Astrocyte of the cerebellum (primary cell): ENCODE measurements at places on chromosomes 3 and 15.

- DNase-seq = no peak
Measured at GRCh38 chr3:195061756-195062655, 209.0 kb downstream of the XXYLT1 start.

DNA sequence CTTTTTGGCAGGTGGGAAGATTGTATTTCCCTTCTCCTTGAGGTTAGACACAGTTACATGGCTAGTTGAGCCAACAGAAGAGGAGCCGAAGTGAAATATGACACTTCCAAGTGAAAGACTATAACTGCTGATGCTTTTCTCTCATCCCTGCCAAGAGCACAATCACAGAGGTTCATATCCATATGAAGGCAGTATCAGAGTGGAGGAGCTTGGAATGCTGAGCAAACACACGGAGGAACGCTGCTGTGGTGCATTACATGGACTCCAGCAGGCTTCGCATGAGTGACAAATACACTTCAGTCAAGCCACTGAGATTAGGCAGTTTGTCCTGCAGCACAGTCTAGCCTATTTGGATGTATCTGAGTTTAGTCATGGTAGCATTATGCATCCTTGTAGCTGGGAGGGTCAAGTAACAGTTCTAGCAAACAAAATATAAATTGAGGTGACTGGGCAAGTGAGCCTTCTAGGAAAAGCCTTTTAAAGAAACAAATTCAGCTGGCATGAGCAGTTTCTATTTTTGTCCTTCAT is 5.4 kb downstream of the IQCF6 start:
- DNase-seq = no peak

DNA sequence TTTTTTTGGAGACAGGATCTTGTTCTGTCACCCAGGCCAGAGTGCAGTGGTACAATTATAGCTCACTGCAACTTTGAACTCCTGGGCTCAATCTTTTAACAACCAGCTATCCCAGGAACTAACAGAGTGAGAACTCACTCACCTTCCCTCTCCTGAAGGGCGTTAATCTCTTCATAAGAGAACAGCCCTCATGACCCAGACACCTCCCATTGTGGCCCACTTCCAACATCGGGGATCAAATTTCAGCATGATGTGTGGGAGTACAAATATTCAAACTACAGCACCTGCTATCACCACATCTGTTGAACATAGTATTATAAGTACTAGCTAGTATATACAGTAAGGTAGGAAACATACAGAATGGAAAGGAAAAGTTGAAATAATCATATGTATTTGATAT is 132.5 kb downstream of the DOCK3 start:
- no peak for DNase-seq

DNA sequence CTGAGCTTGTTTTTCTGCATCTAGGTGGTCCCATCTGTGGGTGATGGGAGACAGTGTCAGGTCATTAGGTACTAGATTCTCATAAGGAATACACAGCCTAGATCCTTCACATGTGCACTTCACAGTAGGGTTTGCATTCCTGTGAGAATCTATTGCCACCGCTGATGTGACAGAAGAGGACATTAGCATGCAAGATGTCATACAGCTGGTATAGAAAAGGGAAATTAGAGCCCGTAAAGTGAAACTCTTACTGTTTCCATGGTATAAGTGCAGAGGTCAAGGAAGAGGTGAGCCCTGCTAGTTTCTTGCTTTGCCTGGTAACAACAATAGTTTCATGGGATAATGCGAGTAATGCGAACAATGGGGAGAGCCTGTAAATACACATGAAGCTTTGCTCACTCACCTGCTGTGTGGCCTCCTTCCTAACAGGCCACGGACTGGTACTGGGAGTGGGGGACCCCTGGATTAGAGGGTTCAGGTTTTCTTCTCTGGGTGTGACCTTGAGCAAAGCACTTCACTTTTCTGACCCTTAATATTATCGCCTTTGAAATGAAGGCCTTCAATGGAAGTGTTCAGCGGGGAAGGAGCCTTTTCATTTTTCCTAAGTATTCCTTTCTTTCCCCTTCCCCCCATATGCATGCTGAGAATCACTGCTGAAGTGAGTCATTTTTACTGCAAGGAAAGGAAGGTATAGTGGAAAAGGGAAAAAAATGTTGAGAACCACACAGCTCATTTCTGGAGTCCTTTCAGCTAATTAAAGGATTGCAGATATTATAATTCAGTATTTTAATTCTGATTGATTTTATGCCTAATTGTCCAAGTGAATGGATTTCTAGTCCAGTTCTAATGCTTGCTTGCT is 286.4 kb downstream of the UBE2E2 start:
- DNase-seq = no peak

DNA sequence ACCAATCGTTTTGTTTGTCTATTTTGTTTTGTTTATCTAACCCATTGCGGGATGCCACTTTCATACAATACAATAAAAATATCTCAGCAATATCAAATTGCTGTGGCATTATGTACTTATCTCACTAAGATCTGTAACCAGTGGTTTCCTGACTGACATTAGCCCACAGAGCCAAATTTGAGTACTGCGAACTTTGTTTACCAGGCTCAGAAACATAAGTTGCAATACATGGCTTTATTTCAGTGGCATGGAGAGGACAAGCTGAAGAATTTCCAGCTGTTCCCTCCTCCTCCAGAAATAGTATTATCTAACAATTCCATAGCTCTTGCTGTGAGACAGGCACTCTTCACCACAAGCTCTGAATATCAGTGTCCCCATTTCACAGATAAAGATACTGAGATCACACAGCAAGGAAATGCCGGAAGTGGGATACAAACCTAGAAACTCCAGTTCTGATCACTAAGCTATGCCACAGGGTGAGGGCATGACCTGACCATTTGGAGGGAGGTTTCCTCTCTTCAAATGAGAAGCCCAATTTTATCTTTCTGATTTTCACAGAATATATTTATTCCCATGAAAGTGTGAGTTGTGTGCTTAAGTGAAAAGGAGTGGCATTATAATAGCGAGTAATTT is 469.9 kb upstream of the CBLB start:
- no peak for DNase-seq

DNA sequence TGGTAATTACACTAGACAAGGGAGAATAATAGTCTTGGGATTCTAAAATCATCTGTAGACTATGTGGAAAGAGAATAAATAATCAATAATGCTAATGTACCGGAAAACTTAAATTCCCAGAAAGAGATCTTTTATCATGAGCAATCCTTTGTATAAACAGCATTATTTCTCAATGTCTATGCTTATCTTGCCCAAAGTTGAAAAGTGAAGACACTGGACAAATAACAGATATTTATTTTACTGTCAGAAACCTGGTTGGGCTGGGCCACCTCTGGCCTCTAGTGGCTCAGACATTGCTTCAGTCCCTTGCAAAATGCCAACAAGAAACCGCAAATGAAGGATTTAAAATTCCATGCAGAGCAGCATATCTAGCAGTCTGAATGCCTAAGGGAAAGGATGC is 409.9 kb downstream of the FHIT start:
- DNase-seq = peak; percentile 8

DNA sequence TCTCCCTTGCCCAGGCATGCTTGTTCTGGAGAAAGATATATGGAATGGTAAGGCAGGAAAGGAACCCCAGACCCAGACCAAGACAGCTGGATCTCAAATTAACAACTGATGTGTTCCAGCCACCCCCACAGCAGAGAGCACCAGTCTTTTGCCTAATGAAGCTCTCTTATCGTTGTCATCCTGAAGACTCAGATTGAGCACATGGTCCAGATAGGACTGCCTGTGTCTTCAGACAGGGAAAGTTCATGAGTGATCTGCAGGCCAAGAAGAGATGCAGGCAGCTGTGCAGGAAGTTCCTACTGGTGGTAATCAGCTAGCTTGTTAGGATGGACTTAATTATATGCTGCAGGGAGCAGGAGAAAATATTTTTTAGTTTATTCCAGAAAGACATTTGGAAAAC is 53.3 kb downstream of the PPP2R3A start:
- no peak for DNase-seq

DNA sequence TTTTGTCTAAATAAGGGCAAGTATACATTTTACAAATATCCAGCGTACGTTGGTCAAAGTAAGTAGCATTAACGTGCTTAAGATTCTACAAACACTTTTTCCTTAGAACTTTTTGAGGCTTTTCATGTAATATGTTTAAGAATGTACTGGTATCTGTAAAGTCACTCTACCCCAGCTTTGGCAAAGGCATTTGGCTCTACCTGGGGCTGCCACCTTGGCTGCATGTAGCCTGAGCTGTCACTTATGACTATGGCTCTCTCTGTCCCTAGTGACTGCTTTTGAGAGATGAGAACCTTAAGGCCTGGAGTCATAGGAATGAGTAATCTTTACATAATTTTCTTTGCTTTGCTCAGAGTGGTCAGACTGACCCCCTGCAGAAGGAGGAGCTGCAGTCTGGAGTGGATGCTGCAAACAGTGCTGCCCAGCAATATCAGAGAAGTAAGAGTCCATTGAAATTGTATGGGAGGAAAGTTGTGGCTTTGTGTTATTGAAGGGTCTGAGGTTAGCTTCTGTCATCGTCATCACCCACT is 61.2 kb downstream of the IQGAP1 start:
- DNase-seq = peak; percentile 5

- DNase-seq = peak; percentile 89
Measured at GRCh38 chr15:32959077-32959476, 235.4 kb downstream of the FMN1 start.

DNA sequence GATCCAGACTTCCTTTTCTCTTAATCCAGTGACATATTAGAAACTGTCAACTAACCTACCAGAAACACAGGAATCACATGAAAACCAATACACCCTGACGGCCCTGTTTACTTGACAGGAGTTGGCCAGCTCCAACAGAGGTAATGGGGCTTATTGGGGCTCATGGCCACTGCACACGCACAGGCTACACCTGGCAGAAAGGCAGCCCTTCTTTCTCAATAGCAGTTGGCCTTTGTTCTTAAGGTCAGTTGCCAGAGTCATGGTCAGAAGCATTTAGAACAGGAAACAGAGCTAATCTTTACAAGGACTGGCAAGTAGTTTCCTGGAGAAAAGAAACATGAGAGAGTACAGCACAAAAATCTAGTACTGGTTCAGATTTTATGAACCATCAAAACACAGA is 181.8 kb downstream of the MAGI1 start:
- no peak for DNase-seq

DNA sequence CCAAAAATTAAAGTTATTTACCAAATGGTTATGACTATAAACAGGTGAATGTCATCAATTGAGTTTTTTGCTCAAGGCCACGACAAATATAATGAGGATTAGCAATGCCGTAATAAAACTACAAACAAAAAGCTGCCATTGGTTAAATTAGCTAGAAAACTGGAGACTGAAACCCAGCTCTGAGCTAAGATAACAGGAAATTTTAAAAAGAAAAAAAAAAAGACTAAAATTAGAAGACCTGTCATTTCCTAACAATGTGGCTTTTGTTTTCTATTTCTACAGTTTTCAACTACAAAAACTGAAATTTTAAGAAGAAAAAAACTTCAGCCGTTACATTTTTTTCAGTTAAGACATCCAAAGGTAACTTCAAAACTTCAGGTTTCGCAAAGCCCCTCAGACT is 9.7 kb downstream of the SLC12A6 start:
- no peak for DNase-seq

DNA sequence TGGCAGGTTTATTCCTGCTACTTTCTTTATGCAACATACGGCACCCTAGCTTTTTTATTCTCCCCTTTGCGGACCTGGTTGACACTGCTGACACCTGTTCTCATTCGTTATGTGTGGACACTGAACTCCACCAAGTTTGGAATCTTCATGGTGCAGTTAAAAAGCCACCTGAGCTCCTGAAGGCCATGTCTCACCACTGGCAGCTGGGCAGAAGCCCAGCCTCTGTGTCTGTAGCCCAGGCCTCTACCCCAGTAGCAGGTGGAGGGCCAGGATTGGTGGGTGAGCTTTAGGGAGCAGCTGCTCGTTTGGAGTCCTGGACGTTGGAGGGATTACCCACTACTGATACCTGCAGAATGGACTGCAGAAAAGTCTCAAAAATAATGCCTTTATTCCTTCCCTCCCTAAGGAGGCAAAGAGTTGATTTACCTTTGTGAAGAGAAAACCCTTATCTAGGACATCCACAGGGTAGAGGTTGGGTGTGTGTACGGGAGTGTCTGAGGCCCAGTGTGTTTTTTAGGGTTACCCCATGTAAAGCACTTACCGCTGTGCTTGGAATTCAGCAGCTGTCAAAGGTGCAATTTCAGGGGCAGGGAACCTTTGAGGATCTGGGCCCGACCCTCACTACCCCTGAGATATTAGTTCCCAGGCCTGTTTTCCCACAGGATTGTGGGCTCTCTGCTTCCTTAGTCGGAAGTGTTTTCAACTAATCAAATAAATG is 637 bp upstream of the CCNDBP1 start:
- no peak for DNase-seq
